ENCODE measurements at places on chromosomes 16 and 17.

GRCh38 chr17:78343187-78343542 lies 16.7 kb downstream of the SOCS3 start:
- DNase-seq, result no peak

DNA sequence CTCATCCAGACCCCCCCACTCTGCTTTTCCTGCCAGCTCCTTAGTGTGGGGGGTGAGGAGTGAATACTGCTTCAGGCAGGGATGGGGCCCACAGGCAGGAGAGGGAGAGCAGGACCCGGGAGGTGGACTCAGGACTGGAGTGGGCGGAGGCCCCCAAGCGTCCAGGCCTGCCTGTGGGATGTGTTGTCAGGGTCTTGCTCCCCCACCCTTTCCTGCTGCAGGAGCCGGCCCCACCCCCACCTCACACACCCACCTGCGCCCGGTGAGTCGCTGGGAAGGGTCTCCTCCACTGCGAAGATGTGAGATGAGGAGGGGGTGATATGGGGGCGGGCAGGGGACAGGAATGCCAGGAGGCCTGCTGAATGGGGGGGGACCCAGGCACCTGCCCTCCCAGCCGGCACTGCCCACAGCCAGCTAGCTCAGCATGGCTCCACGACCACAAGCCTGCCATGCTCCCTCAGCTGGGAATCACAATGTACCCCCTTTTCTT lies 1.1 kb downstream of the FAM171A2 start:
- DNase-seq, result no peak

GRCh38 chr16:86199182-86199581 lies 300.2 kb downstream of the IRF8 start:
- DNase-seq, result no peak

- DNase-seq, result no peak
These were observed 45.9 kb upstream of the HS3ST3A1 start for GRCh38 chr17:13647543-13648021.

DNA sequence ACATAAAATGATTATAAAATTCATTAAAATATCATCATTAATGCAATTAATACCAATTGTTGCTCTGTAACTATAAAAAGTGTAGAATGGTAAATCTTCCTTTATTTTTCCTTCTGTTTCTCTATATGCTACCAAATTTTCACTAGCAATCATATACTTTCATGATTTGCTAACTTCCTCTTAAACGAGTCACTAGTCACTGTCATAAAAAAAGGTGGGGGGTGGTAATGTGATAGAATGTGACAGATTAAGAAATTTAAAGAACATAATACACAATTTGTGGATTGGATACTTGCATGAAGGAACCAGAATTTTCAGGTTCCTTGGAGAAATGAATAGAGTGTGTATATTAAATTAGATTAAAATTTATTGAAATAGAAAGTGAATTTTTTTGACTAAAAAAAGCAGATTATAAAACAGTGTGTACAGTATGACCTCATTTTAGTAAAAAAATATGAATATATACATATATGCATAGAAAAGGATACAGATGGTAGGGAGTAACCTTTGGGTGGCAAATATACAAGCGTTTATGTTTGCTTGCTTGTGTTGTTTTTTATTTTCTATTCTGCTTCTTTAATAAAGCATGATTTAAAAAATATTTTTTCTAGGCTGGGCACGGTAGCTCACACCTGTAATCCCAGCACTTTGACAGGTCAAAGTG lies 56.7 kb upstream of the C17orf78 start:
- DNase-seq, result no peak

- DNase-seq, result no peak
These were observed 142.6 kb upstream of the CACNG5 start for GRCh38 chr17:66692421-66692690.

DNA sequence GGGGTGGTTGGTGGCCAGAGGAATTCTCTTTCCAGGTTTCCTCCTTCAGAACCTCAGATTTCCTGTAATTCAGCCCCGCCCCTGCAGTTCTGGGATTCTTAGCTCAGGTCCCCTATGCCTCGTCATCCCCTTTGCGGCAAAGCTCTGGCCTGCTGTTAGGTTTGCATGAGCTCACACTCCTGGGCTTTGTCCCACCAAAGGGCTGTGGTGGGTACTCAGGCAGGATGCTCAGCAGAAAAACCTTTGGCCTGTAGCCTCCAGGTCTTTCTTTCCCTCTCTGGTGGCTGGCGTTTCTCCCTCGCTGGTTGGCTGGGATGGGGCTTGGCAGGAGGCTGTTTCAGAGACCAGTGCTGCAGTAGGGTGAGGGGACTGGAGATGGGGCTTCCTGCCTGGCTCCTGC lies 9.6 kb upstream of the PLEKHG4 start:
- no peak for DNase-seq

- no peak for DNase-seq
These were observed 30.1 kb downstream of the FZD2 start for GRCh38 chr17:44587339-44587738.

DNA sequence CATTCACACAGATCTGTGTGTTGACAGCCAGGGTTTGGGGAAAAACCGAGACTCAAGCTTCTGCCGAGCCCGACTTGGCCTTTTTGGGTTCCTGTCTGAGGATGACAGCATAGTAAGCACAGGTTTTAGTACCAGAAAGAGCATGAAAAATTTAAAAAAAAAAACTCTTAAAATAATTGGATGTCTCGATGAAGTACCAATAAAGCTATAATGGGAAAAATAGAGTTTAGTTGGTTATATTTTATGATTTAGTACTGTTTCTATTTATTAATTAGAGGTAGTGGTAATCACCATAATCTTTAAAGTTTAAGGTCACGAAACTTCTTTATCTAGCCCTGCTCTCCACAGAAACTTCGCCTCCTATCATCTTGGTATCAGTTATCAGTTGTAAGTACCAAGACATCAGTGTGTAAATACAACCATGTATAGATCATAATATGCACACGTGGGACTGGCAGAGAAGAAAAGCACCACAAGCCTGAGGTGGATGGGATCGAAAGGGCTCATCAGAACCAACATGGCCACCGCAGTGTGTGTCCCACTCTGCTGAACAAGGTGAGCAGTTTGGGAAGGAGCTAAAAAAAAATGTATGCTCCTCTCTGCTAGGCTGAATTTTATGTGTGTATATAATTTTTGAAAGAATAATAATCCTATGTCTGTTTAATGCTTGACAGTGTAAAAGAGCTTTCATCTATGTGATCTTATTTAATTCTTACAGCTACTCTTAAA lies 14.4 kb upstream of the EEF2K start:
- no peak for DNase-seq

DNA sequence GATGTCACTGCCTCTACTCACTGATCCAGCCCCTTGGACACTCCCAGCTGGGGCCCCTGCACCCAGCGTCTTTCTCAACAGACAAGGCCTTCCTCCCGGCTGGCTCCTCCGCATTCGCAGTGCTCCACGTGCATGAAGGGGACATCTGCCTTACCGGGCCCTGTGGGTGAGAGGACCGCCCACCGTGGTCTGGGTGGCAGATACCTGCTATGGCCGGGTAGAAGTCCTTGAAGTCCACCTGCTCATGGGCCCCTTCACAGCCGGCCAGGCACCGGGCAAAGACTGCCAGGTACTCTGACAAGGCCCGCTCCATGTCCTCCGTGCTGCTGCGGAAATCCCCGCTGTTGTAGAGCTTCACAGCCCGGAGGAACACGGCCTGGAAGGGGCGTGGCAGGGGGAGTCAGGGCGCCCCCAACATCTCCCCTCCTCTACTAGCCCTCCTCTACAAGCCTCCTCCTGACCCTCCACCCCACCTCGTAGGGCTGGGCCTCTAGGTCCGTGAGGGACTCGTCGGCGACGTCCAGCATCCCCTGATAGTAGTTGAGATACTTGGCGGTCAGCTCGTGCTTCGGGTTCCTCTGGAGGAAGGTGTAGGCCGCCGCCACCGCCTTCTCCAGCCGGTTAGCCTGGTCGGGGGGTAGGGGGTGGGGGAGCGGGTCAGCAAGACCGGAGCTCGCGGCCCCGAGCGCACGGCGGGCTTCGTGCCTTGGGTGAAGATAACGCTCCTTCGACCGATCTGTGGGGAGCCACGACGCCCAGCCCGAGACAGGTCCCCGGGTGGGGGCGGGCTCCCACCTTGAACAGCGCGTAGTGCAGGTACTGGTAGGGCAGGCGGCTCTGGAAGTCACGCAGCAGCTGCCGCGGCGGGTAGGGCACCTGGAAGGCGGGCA lies 845 bp downstream of the P3H4 start:
- no peak for DNase-seq

GRCh38 chr16:13885700-13886099 lies 34.3 kb upstream of the ERCC4 start:
- no peak for DNase-seq

GRCh38 chr17:56887105-56887504 lies 26.7 kb downstream of the TRIM25 start:
- no peak for DNase-seq

DNA sequence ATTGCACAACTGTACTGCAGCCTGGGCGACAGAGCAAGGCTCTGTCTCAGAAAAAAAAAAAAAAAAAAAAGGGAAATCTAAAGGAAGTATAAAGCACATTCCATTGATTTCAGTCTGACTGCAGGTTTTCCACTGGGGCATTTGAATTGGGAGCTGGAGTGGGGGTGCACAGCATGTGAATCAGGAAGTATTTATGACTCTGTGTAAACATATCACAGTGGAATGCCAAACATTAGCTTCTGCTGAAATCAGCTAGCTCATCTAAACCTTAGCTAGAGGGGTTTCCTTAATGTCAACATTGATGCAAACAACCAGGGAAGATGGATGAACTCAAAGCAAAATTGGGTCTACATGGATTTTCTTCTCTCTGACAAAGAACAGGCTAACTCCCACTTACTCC lies 641.0 kb upstream of the EEF2KMT start:
- no peak for DNase-seq

GRCh38 chr17:41813699-41814124 lies 908 bp downstream of the FKBP10 start:
- no peak for DNase-seq

DNA sequence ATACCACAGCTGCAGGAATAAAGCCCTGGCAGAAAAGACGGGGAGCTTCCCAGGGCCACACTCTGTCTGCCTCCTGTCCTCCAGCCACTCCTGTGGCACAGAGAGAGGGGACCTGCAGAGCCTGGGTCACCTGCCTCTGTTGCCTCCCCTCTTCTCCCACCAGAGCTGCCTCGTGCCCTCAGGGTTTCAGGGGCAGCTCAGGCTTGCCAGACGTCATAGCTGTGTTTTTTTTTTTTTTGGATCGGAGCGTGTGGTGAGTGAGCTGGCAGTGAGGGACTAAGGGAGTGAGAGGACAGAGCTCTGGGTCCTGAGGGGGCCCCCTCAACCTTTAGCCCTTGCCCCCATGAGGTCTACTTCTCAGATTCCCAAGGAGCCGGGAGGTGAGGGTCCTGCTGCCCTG lies 2.1 kb downstream of the PIK3R6 start:
- DNase-seq, result no peak

DNA sequence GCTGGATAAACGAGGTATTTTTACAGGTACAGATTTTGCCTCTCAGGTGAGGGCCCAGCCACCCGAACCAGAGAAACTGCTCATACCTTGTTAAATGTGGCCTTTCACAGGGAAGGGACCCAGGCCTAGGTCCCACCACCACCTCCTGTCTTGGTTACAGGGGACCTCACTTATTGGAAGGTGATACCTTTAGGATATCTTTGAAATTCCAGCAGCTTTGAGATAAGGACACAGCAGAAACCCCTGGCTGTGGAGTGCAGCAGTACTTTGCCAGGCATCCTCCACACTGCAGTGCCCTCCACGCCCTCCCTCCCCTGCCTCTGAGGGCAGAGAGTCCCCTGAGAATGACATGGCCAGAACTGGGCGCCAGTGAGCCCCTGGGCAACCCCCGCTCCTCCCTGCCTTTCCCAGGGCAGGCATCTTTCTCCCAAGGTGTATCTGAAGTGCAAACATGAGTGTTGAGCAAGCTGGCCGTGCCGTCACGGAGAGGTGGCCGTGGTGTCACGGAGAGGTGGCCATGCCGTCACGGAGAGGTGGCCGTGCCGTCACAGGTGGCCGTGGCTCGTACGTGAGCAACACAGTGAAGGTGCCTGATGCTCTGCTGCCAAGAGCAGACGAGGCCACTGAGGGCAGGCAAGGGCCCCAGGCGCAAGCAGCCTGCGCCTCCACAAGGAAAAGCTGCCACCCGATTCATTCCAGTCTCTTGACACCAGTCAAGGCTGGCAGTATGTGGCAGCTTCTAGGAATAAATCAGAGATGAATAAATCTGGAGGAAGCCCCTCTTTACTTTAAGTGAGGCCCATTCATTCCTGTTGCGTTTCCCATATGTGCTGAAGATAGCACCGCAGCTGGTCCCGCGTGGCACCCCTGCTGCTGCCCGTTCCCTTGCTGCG lies 134.5 kb upstream of the CHMP6 start:
- DNase-seq, result no peak

DNA sequence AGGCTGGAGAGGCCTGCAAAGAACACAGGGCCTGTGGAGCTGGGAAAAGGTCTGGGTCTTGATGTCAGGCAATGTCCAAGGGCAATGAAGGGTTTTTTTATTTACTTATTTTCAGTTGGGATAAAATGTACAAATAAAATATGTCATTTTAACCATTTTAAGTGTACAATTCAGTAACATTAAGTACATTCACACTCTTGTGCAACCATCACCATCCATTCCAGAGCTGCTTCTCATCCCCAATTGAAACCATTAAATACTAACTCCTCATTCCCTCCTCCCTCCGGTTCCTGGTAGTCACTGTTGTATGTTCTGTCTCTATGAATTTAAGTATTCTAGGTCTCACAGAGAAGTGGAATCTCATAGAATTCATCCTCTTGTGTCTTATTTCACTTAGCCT lies 444.7 kb downstream of the HS3ST3B1 start:
- no peak for DNase-seq

GRCh38 chr17:48143629-48144028 lies 36.1 kb downstream of the SNX11 start:
- DNase-seq, result no peak

DNA sequence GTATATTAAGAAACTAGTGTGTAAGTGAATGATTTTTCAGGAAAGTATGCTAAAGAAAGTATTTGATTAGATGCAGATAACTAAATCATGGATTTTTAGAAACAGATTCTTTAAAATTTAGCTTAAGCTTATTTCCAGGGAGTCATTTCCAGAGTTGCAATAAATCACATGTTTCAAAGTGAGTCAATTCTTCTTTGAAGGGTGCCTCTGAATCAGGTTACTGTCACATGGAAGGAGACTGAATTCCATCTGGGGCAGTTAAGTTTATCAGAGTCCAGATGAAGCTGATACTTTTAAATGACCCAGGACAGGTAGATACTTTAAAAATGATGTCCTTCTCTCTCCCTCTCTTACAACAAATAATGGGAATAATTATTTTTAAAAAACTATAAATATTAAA lies 5.0 kb downstream of the MFSD11 start:
- no peak for DNase-seq

GRCh38 chr16:66905633-66906539 lies 12.8 kb downstream of the CDH16 start:
- DNase-seq, result no peak

DNA sequence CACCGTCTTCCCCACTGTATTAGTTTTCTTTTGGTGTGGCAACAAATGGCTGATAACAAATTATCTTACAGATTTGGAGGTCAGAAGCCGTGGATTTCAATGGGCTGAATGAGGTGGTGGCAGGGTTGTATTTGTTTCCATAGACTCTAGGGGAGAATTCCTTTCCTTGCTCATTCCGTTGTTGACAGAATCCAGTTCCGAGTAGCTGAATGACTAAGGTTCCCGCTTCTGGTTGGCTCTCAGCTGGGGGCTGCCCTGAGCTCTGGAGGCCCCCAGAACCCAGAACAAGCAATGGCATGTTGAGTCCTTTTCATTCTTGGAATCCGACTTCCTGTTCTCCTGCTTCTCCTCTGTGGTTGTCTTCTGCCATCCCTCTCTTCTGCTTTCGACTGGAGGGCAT lies 280.4 kb downstream of the SNX29 start:
- no peak for DNase-seq

Data from stimulated activated CD8-positive, alpha-beta memory T cell treated with anti-CD3 and anti-CD28 coated beads, Interleukin-7, amount 100 ng/mL, for 4 hours (primary cell).